ENCODE measurements at places on chromosomes 3 and 15. TPM values are rescaled to one million over a fixed set of nuclear protein-coding genes. Genes with fewer than 3 reads are reported as not detected.
A peak's percentile ranks its signal among the peaks of the same experiment; 100 is the strongest.

GRCh38 chr3:152328841-152329240 is 60.1 kb downstream of the MBNL1 start:
- H3K4me1 ChIP-seq = peaks cover 62% of the 10 kb centered on the region
- no peaks in the 10 kb centered on the region for H3K36me3 ChIP-seq
- H3K27me3 ChIP-seq = no peaks in the 10 kb centered on the region
- no peak overlapping the region for H3K4me3 ChIP-seq
- peak overlapping the region; percentile 91 for H3K27ac ChIP-seq

DNA sequence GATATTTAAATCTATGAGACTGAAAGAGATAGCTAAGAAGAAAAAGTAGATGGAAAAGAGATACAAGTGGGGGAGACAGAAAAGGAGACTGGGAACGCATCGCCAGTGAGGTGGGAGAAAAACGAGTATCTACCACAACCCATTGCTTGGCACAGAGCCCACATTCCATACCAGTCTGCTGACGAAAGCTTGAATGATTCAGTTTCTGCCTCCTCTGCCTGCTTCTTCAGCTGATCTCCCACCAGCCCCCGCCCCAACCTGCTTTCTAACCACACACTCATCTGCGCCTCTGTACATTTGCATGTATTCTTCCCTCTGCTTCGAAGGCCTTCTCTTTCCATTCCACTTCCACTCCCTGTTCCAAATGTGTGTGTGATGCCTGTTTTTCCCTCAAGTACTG is 188.1 kb downstream of the USP13 start:
- no peaks in the 10 kb centered on the region for H3K27me3 ChIP-seq
- H3K36me3 ChIP-seq = no peaks in the 10 kb centered on the region
- H3K4me1 ChIP-seq = no peaks in the 10 kb centered on the region
- no peak overlapping the region for H3K27ac ChIP-seq
- no peak for DNase-seq
- no peak overlapping the region for H3K4me3 ChIP-seq

THRB gene
- total RNA-seq = 24.7 TPM

DNA sequence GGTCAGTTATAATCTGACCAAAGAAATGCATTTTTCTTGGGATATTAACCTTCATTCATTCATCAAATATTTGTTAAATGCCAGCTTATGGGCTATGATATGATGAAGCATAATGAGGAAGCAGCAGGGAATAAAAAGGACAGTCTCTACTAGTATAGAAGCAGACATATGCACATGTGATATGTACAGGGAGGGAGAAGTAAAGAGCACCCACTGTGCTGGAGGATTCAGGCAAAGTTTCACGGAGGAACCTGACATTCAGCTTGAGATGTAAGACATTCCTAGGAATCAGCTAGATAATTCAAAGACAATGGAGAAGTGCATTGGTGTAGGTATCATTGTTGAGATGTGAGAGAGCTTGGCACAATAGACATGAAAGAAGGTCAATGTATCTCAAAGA is 450.7 kb downstream of the LPP start:
- H3K36me3 ChIP-seq = peaks cover 9% of the 10 kb centered on the region
- no peak overlapping the region for H3K4me3 ChIP-seq
- peak overlapping the region; percentile 30 for H3K27ac ChIP-seq
- H3K4me1 ChIP-seq = peaks cover 6% of the 10 kb centered on the region

CAND2 gene
- total RNA-seq = 14.4 TPM

EAF1 gene
- total RNA-seq = 5.2 TPM
